ENCODE measurements at places on chromosomes 13 and 19.

DNA sequence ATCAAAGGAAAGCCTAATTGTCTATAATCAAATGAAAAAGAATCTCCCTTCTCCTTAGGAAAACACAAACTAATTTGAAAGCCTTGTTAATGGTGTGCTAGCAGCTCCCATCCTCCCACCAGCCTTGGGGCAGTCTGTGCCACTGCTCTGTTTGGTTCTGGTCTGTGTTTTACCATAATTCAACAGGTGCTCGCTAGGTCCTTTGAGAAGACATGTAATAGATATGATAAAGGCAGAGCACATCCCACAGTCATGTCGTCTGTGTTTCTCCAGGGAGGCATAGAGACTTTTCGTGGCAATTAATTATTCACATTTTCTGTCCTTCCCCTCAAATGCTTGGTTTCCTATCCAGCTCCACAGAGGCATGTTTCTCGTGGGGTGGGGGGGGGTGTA, 23.8 kb downstream of the FAM124A start:
- no peak for DNase-seq

GRCh38 chr13:20814224-20814910, 40.6 kb upstream of the EEF1AKMT1 start:
- DNase-seq = no peak

DNA sequence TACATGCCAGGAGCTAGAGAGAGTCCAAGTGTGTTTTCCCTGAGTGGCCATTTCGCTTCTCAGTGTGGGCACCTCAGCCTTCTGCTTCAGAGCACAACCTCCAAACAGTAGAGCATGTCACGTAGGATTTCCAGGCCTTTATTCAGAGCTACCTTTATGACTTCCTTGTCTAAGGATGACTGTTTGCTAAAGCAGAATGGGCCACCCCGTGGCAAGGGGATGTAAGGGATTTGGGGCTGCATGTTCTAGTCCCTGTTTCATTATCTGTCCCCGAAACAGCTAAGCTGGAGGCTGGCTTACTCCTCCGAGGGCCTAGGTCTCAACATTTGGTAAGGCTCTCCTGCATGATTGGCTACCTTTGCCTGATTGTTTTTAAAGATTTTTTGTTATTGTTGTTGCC, 6.0 kb downstream of the RNASEH2B start:
- no peak for DNase-seq

GRCh38 chr13:35954207-35954560, 177.0 kb downstream of the DCLK1 start:
- DNase-seq = no peak

DNA sequence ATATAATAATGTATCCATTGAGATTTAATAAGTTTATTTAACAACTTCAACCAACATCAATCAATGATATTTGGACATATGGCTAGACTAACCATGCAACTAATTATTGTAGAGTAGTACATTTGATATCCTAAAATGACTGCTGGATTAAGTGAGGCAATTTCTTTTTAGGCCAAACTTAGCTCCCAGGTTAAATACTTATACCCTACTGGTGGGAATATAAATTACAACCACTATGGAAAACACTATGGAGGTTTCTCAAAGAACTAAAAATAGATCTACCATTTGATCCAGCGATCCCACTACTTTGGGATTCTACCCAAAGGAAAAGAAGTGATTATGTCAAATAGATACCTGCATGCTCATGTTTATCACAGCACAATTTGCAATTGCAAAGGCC, 345.8 kb downstream of the RBM26 start:
- no peak for DNase-seq

Data from HCT116 (cell line).